ENCODE measurements at places on chromosomes 16 and 17.

DNA sequence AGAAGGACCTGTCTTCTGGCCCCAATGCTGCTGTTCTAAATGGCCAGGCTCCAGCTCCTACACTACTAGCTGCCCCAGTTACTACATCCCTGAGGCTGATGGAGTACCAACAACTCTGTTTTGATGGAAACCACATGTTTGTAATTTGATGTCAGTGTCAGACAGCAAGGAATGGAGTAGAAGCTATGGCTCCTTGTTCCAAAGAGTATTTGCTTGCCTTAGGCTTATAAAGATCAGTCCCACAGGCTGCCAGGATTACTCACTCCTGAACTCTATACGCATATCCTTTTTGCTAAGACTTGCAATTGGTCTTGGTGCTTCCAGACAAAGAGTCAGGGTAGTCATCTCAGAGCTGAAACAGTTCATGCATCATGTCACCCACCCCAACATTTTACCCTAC is 139.6 kb downstream of the HS3ST3A1 start:
- DNase-seq, result no peak

DNA sequence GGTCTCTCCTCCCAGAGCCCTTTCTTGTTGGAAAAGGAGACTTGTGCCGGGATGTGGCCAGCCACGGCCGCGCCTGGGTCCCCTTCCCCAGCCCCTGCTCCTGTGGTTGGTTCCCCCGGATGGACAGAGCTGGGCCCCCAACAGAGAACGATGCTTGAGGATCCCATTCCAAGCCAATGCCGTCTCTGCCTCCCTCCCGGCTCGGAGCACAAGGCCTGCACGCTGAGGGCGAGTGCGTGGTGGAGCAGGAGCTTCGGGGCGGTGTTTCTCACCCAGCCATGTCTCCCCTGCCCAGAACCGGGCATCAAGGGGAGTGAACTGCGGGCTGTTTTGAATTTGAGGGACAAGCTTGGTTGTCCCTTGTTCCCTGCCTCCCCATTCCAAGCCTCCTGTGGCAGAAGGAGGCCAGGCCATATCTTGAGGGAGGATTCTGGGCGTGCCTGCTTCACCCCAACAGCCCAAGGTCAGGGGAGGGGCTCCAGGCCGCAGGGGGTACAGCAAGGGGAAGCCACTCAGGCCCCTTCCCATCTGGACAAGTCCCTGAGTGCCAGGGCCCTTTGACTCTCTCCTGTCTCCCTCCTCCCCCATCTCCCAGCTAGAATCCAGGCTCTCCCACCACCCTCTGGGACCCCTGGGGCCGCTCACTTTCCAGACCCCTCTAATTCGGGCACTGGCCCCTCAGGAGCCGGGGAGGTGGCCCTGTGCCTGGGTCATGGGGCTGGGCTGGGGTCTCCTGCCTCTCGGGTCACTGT is 43.6 kb downstream of the SOCS3 start:
- no peak for DNase-seq

DNA sequence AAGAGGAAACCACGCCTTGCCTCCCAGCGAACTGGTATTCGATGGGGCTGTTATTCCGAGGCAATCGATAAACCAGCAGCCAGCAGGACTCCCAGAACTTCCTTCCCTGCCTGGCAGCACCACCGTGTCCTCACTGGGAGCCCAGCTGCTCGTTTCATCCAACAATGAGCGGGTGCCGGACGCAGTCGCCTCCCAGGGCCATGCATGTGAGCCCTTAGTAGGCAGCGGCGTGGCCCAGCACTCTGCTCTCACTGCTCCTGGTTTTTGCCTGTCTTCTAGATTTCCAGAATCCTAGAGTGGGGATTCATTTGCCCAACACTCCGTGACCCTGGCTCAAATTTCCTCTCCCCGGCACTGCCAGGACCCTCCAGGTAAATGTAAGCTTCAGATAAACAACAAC is 29.1 kb upstream of the RASD1 start:
- no peak for DNase-seq

DNA sequence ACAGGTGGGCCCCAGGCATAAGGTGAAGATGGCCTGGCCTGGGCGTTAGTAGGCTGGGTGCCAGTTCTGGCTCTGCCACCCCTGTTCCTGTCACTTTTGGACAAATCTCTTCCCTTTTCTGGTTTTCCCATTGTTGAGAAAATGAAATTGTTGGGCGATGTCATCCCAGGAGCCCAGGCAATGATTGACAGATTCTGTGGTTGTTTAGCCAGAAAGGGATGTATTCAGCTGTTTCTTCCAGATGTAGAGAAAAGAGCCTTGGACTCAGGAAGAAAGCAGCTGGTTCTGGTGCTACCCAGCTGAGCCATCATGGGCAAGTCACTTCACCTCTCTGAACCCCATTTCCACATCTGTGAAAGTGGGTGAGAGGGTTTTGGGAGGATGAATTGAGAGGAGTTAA is 60.1 kb upstream of the MRTFB start:
- DNase-seq, result no peak

- no peak for DNase-seq
Observed at GRCh38 chr17:27362909-27363308, 69.0 kb downstream of the WSB1 start.
